MCF 10A (cell line): ENCODE measurements at places on chromosomes 6 and 20. TPM values are rescaled to one million over a fixed set of nuclear protein-coding genes. Genes with fewer than 3 reads are reported as not detected.

DNA sequence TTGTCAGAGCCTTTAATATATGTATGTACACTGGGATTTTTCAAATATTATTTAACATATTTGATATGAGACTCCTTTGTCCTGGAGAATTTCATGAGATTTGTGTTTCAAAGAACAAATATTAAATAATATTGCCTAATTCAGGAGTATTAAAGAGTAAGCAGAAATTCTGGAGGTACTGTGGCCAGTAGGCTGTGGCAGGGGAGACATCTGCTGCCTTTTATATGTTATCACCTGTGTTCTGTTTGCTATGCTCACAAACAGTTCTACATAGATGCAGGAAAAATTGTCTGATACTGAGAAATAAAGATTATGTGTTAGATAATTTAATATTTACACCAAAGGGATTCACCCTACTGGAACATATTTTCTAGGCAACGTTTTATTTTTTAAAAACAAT is 395.4 kb upstream of the SLC35B3 start:
- no peak overlapping the region for H3K27ac ChIP-seq
- no peak for DNase-seq
- H3K27me3 ChIP-seq = no peaks in the 10 kb centered on the region
- peaks cover 6% of the 10 kb centered on the region for H3K4me1 ChIP-seq

- H3K4me1 ChIP-seq = no peaks in the 10 kb centered on the region
- no peaks in the 10 kb centered on the region for H3K27me3 ChIP-seq
- no peak for DNase-seq
- H3K4me3 ChIP-seq = no peak overlapping the region
- H3K36me3 ChIP-seq = peaks cover 86% of the 10 kb centered on the region
These were observed 80.7 kb downstream of the RREB1 start for GRCh38 chr6:7188492-7188891.

The MYCT1 gene
- total RNA-seq = not detected in 2 replicates

The MATN4 gene
- total RNA-seq = 0.20 TPM in 1 of 2 replicates, not detected in the other

The PAQR8 gene
- 1.8 and 1.9 TPM in 2 replicates for total RNA-seq

The SLC26A8 gene
- total RNA-seq = not detected in 2 replicates

The VEGFA gene
- total RNA-seq = 265 and 366 TPM in 2 replicates
